ENCODE measurements at places on chromosomes 16 and 17.

GRCh38 chr16:75110637-75111513 lies 5.7 kb downstream of the LDHD start:
- peak; percentile 67 for DNase-seq

DNA sequence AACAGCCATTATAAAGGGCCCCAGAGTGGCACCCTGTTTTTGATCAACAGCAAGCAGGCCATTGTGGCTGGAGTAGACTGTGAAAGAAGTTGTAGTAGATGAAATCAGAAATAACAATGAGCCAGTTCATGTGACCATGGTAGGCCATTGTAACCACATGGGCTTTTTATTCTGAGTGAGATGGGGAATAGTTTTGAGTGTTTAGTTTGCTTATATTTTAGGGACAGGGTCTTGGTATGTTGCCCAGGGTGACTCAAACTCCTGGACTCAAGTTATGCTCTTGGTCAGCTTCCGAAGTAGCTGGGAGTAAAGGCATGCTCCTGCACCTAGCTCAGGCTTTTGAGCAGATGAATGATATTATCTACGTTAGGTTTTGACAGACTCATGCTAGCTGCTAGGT lies 12.0 kb downstream of the CBFB start:
- DNase-seq = no peak

GRCh38 chr17:63830904-63831491 lies 3.5 kb upstream of the FTSJ3 start:
- DNase-seq = no peak

DNA sequence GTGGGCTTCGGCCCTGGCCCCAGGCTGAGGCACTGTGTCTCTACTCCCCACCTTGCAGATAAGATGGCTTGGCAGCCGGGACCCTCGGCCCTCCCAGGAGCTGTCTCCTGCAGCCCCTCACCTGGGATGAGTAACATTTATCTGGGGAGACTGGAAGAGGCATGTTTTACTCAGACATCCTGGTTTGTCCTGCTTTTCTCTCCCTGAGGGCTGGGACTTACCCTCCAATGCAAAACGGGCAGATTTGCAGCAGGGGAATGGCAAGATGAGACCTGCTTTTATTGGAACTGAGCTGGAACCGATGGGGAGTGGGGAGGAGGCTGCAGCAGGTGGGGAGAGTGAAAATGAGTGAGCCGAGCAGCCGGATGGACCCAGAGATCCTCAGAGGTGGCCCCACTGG lies 27.3 kb upstream of the UBE2G1 start:
- no peak for DNase-seq

GRCh38 chr17:68195667-68196393 lies 52.0 kb upstream of the AMZ2 start:
- DNase-seq = no peak

GRCh38 chr17:37207103-37207502 lies 168.7 kb upstream of the C17orf78 start:
- no peak for DNase-seq

GRCh38 chr16:89855301-89855945 lies 18.0 kb upstream of the TCF25 start:
- no peak for DNase-seq

DNA sequence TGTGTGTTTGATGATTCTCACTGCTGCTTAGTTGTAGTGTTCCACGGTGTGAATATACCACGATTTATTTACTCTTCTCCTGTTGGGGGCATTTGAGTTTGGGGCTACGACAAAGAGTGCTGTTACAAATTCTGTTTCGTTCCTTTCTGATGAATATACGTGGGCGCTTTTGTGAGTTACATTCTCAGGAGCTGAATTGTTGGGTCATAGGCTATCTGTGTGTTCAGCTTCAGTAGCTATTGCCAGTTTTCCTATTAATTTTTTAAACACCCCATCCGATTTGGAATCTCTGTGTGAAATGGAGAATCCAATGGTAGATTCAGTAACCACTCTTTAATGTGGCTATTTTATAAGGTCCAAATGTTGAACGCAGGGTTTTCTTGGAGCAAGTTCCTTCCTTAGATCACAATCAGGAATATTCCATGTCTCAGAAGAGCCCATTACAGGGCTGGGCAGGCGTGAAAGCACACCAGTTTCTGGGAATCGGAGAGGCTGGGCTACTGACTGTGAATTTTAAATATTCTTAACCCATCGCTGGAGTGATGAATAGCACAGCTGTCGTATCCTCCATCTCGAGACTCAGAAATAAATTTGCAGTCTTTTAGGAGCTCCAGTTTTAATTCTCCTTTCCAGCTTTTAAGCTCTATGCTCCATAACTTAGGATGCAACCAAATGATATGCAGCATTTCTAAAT lies 115.9 kb downstream of the PITPNC1 start:
- no peak for DNase-seq

GRCh38 chr17:44212507-44213402 lies 6.7 kb downstream of the UBTF start:
- no peak for DNase-seq

- DNase-seq = no peak
These were observed 9.5 kb upstream of the B4GALNT2 start for GRCh38 chr17:49123061-49123460.

DNA sequence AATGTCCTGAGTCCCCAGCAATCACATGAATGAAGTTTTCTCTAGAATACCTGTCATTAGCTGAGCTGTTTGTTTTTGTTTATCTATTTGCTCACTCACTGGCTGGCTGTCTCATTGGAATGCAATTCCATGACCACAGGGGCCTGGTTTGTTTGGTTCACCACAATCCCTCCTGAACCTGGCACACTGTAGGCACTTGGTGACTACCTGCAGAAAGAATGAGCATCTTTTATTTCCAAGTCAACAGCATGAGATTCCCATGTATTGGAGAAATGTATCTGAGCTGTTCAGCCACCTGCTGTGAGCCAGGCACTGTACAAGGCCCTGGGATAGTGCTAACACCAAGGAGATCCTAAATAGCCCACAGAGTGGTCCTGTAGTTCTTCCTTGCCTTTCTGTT lies 345.1 kb downstream of the XYLT1 start:
- no peak for DNase-seq

GRCh38 chr17:72412650-72413076 lies 291.8 kb downstream of the SOX9 start:
- DNase-seq = no peak

- DNase-seq = peak; percentile 30
These were observed 26.4 kb upstream of the SLC7A5 start for GRCh38 chr16:87895641-87896141.

- DNase-seq = no peak
These were observed 12.2 kb downstream of the PPL start for GRCh38 chr16:4924593-4925292.

- no peak for DNase-seq
These were observed 15.9 kb downstream of the IRX3 start for GRCh38 chr16:54270711-54271110.

DNA sequence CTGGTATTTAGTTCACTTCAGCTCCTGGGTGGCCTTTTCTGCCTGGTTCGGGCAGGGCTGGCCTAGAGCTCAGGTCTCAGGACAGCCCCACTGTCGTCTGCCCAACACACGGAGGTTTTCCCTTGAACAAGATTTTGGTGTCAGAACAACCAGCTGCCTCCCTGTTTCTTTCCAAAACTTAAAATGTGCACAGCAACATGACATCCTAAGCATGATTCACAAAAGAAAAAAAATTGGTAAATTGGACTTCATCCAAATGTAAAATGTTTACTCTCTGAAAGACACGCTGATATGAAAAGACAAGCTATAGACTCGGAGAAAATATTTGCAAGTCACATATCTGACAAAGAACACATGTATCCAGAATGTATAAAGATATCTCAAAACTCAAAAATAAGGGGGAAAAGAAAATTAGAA lies 197.8 kb upstream of the CHMP6 start:
- no peak for DNase-seq

DNA sequence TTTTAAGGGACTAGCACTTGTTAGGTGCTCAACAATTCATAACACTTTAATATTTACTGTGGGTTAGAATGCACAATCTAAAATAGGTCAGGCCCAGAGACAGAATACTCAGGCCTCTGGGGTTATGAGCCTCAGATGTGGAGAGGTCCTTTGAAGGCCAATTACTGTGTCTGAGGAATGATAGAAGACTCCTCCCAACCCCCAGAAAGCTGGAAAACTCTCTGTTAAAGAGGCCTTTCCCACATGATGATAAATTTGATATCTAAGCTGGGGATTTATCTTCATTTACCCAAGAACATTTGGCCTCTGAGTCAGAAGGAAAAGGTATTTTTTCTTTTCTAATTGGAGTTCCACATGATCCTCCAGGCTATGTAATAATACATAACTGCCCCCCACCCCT lies 41.1 kb upstream of the MMD start:
- DNase-seq = no peak

- no peak for DNase-seq
These were observed 39.2 kb downstream of the IFT140 start for GRCh38 chr16:1572673-1573072.

GRCh38 chr17:36578671-36579070 lies 13.0 kb upstream of the DHRS11 start:
- no peak for DNase-seq

DNA sequence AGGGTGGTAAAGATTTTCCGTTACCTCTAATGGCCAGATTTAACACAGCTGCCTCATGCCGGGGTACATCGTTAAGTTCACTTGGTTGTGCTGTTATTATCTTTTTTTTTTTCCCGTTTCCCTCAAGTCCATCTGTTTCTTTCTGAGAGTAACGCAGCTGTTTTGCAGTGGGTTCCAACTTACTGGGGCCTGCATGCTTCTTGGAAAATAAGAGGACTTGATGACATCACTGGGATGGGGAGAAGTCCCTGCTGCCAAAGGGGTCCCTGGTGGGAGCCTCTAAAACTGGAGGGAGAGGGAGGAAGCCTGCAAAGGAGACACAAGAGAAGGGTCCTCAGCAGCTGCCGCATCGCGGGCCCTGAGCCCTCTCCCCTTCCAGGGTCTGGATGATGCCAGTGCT lies 77.8 kb upstream of the NOL11 start:
- DNase-seq = no peak

- no peak for DNase-seq
These were observed 43.6 kb upstream of the USP7 start for GRCh38 chr16:9007177-9007794.

DNA sequence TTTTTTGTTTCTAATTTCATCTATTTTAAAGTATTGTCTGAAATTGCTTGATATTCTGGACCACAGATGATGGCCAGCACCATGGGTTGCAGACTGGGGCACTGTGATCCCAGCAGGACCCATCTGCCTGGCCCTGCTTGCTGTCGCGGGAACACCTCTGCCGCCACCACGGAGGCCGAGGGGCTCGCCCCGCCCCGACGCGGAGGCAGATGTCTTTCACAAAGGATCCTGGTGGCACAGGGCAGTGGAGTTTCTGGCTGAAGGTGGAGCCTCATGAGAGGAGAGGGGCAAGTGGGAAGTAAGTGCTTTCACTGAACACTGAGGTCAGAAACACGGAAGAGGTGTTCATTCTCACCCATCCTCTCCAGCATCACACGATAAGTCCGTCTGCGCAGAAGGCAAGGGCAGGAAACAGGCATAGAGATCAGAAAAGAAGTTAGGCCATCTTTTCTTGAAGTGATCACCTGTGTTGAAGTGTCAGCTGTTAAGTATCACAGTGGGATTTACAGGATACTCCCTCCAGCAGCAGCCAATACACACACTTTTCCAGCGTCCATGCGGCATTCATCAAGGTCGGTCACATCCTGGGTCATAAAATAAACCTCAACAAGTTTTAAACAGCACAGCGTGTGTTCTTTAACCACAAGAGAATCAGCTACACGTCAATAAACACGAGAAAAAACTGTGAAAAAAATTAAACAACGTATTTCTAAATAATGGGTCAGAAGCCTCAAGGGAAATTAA lies 194.5 kb downstream of the RPTOR start:
- no peak for DNase-seq

GRCh38 chr17:19457046-19457445 lies 46.0 kb downstream of the RNF112 start:
- no peak for DNase-seq

DNA sequence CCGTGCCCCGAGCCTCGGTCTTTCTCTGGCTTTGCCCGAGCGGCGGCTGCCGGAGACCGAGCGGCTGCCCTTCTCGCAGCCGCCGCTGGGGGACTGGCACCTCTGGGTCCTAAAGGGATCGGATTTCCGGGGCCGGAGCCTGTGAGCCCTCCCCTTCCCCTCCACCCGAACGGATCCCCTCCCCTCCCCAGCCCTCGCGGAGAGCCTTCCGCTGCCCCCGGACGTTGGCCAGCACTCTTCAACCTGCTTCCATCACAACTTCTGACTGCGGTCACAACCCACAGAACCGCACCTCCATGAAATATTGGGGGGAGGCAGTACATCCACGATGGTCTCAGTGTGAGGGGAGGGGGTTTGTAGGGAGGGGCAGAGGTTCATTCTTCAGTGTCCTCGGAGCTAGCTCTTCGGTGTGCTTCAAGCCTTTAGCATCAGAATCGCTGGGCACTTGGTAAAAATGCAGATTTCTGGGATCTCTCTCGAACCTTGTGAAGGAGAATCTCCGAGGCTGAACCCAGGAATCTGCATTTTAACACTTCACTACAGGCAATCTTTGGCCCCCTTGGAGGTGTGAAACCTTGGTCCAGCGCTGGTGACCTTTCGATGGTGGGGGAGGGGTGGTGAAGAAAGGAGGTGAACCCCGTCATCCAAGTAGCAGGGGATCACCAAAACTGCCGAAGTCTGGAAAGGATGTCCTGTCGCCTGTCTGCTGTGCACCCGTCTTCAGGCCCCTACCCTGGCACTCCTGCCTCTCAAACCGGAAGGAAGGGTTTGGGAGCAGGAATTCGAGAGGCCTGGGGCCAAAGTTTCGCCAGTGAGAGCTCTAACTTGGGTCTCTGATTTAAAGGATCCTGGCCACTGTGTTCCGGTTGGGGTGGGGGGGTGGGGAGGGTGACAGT lies 812 bp upstream of the PPP1R9B start:
- DNase-seq = peak; percentile 95

GRCh38 chr16:67544844-67545664 lies 16.4 kb downstream of the RIPOR1 start:
- DNase-seq = no peak

DNA sequence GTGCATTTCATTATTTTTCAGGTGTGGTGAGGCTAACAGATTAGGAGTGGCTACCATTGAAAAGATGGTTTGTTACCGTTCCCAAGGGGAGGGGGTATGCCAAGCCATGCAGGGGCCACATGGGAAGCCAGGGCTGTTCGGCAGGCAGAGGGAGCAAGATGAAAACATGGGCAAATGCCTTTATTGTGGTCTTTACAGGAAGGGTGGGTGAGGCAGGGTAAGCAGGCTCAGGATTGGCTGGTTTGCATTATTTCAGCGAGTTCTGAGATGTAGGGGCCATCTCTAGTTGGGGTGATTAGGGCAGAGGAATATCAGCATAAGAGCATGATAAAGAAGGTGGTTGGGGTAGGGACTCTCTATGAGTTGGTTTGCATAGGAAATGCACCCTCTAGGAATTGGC lies 117.6 kb downstream of the CCT6B start:
- no peak for DNase-seq

- peak; percentile 27 for DNase-seq
These were observed 36.6 kb upstream of the MED9 start for GRCh38 chr17:17440010-17440843.
